ENCODE measurements at places on chromosomes 7 and 10.

DNA sequence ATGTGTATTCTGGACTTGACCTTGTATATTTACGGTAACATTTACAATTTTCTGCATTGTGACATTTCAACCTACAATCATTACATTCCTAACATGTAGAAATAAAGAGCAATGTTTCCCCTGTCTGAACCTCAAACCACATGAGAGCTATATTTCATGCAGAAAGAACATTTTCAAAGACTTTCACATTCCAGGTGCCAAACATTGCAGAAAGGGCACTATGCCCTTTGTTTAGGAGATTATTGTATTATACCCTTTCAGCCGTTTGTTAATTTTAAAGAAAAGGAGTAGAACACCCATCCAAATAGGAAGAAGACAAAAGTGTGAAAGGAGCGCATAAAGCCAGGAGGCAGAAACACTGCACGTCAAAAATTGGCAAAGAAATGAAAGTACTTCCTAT, 260.4 kb downstream of the RELN start:
- DNase-seq: no peak

GRCh38 chr7:30164567-30164966, 29.8 kb downstream of the MTURN start:
- no peak for DNase-seq

- DNase-seq: no peak
Measured at GRCh38 chr10:126592901-126593300, 77.6 kb downstream of the C10orf90 start.

DNA sequence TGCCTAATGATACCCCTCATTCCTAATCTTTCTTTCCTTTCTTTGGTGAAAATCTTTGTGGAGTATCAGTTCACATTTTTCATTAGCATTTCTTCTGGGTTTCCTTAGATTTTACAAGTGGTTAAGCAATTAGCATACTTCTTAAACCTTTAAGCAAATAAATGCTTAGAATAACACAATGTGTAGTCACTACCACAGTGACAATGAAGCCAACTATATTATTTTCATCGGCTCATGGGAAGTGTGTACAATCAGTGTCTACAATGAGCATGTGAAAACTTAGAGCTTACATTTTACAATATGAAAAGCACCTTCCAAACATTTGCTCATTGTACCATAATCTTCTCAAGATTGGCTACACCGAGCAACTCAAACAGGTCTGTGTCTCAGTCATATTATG, 176.2 kb upstream of the PLXNA4 start:
- DNase-seq: no peak

- DNase-seq: no peak
Measured at GRCh38 chr10:17453035-17453372, 1.4 kb downstream of the ST8SIA6 start.

DNA sequence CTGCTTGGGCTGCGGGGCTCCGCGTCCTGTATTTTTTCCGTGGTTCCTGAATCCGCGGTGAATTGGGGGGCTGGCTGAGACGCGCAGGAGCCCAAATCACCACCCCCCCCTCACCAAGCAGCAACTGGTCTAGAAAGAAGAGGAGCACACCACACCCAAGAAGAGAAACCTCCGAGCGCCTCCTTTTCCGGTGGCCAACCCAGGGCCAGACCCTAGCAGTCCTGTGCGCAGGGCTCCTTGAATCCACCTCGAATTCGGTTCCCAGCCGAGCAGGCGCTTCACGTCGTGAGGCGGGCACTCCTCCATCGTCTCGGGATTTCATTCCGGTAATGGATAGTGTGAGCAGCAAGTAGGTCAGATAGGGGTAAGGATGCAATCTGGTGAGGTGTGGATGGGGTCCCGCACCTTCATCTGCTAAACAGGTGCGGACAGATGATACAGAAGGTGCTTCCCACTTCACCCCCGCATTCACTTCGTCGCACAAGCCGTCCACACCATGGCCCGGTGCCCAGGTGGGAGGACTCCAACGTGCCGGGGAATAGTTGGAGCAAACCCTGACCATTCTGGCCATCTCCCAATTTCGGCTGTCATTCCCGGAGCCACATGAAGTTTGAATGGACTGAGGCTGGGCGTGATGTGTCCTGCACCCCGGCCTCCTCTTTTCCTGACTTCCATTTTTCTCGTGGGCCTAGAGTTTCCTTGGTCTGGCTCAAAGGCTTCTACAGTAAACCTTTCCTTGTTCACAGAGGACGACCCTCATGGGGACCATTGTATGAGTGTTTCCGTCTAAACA, 19.8 kb upstream of the ZNF273 start:
- DNase-seq: no peak

DNA sequence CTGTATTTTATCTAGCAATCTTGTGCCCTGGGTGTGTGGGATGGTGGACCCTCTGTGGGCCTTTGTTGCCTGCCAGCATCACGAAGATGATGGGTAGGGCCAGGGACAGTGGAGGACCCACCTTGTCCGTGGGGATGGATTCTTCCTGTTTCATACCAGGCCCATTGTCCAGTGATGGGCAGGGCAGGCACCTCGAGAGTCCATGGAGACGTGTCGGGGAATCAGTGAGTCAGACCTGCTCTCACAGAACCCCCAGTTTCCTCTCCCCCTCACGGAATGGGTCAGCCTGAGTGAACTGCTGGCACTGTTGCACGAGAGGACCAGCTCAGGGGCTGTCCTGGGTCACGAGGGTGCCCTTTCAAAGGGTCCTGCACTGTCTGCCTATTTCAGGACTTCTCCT, 401.2 kb downstream of the RPS24 start:
- no peak for DNase-seq

Data from activated CD4-positive, alpha-beta T cell treated with anti-CD3 and anti-CD28 coated beads, Interleukin-2, amount 50 U/mL, for 1 hour (primary cell).